ENCODE measurements at places on chromosomes 2 and 18. TPM values are rescaled to one million over a fixed set of nuclear protein-coding genes. Genes with fewer than 3 reads are reported as not detected.

GRCh38 chr2:46187112-46187618, 110.0 kb upstream of the EPAS1 start:
- DNase-seq: peak; percentile 38

DNA sequence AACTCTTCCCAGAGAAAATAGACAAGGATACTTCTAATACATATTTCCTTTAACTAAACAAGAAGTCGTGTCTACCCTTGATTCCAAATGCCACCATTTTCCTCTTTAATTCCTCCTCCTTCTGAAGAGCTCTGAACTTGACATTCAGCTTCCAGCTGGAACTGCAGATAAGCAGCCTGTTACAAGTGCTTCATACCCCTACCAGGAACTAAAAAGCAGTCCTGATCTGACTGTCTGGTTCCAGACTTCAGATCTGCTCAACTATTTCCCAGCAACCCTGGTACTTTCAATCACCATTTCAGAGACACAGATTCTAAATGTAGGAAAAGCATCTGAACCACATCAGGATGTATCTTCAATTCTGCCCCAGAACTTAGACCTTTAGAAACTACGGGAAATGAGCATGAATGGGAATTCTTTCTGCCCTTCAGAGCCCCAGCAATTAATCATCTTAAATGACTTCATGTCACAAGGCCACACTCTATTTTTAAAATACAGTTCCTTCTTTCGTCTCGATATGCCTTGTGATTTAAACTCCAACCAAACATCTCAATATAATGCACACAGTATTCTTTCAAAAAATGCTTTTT, 159.5 kb downstream of the L3MBTL4 start:
- no peak for DNase-seq

GRCh38 chr2:43169987-43170386, 56.4 kb downstream of the ZFP36L2 start:
- no peak for DNase-seq

DNA sequence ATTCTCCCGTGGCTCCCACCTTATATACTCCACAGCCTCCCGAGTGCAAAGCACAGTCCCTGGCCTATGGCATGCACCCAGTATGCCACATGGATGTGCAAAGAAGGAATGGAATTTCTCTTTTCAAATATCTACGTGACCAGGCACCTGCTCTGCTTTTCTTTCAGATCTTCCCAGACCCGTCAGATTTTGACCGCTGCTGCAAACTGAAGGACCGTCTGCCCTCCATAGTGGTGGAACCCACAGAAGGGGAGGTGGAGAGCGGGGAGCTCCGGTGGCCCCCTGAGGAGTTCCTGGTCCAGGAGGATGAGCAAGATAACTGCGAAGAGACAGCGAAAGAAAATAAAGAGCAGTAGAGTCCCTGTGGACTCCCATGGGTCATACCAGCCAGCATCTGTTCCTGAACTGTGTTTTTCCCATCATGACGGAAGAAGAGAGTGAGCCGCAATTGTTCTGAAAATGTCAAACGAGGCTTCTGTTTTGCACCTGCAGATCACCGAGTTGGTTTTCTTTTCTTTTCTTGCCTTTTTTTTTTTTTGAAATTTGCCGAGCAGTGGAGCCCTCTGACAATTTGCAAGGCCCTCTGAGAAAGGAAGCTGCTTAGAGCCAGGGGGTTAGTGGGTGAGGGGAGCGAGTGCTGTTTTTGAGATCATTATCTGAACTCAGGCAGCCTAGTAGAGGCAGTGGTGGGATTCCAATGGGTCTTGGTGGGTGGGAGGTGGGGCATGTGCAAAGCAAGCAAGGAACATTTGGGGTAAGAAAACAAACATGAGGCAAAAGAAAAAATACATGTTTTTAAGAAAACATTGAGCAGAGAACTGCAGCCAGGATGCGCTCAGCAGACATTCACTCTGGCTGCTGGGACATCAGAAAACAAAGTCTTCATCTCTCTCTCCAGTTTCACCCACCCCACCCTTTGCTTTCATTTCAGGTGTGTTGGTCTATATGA, 26.2 kb downstream of the LBH start:
- DNase-seq: no peak

DNA sequence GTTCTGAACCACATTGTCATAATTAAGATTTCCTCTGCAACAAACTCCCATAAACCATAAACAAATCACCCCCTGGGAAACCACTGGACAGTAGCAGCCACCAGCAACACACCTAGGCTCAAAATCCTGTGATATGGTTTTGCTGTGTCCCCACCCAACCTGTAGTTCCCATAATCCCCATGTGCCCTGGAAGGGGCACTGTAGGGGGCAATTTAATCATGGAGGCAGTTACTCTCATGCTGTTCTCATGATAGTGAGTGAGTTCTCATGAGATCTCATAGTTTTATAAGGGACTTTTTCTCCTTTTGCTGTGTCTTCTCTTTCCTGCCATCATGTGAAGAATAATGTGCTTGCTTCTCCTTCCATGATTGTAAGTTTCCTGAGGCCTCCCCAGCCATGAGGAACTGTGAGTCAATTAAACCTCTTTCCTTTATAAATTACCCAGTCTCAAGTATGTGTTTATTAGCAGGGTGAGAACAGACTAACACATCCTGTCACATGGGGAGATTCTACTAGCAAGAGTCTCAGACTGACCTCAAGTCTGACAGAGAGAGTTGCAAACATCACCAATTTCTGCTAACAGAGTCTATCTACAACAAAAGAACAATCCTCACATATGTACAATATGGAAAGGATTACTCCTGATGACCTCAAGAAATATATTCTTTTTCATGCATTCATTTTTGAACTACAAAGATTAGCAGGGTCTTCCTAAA, 182.6 kb downstream of the GRB14 start:
- DNase-seq: no peak

DNA sequence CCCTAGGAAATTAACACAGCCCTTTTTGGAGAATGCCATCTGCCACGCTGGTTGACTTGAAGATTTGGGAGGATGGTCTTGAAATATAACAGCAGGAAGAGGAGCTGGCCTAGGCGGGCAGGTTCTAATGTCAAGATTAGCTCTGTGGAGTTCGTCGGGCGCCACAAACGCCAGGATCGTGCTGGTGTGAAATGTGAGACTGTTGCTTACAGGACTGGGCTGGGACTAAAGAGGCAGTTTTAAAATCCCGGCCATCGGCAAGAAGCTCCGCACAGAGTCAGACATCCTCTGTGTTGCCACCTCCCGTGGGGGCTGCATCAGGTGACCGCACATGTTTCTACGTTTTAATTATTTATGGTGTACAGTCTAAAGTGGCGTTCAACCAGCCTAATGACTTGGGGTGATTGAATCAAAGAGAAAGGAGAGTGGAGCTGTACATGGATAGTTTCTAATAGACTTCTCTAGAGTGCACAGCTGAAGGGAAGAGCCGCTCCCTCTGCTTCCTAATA, 99.4 kb upstream of the BCL11A start:
- no peak for DNase-seq

The KDSR gene
- total RNA-seq: 48.4 TPM

The RAB6C gene
- not detected for total RNA-seq

The SPP2 gene
- total RNA-seq: not detected

All from right cardiac atrium (tissue), 5 donors.